ENCODE measurements at places on chromosomes 6 and 20.

GRCh38 chr20:10412591-10413408, 21.2 kb downstream of the MKKS start:
- no peak for DNase-seq

GRCh38 chr6:3965071-3965718, 113.7 kb downstream of the FAM217A start:
- no peak for DNase-seq

DNA sequence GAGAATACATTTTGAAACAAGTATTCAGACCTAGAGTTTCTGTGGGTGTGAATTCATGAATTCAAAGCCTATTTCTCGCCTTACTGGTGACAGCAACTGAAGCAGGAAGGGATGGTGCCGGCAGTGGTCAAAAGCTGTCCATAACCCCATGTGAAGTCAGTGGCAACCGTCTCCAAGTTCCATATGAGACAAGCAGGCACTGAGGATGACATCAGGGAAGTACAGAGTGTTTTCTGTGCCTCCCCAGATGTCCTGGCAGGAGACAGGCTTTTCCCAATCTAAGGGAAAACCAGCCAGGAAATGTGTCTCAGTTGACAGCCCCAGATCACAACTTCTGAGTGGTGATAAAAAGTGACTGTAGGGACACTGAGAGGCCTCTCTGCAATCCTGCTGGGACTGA, 66.6 kb downstream of the HIVEP2 start:
- DNase-seq = no peak

GRCh38 chr6:74607468-74607867, 598.4 kb downstream of the COL12A1 start:
- no peak for DNase-seq

DNA sequence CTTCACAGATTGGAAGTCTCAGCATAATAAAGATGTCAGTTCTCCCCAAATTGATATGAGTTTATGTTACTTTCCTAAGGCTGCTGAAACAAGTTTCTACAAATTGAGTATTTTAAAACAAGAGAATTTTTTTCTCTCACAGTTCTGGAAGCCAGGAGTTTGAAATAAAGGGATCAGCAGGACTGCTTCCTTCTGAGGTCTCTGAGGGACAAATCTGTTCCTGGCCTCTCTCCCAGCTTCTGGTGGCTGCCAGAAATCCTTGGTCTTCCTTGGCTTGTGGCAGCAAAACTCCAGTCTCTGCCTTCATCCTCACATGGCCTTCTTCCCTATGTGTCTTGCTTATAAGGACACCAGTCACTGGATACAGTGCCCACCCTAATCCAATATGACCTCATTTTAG, 136.1 kb downstream of the TFAP2A start:
- no peak for DNase-seq

GRCh38 chr6:1963596-1963995, 281.8 kb downstream of the GMDS start:
- no peak for DNase-seq

- DNase-seq = no peak
Observed at GRCh38 chr20:61654726-61655125, 402.7 kb downstream of the CDH4 start.

DNA sequence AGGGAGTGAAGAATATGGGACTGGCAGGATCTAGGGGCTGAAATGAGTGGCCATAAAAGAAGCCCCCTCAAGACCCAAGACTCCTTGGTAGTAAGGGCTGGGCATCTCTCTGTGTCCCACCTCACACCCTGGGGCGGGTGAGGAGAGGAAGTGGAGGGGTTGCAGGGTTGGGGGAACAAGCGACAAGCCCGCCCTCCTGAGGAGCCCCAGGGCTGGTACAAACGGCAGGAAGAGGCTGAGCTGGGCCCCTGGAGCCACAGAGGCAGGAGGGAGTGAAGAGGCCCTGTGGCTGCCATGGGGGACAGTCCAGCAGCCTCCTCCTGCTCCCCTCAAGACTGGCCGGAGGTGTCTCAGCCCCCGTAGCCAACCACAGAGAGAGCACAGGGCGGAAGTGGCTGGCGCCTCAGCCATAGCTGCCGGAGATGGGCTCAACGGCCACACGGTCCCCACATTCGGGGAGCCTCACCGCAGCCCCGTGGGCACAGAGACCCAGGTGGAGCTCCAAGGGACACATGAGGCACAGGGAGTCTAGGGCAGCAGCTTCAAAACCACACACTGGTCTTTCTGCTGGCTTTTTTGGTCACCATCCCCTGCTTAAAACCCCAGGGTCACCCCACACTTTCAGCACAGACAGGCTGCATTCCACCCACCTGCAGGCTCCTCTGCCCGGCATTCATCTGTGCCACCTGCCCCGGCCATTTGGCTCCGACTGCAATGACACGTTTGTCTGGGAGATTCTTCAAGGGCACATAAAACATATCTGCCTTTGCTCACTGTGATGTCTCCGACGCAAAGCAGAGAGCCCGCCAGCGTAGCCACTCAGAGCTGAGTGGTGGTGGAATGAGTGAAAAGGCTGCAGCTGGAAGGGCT, 524 bp downstream of the C20orf203 start:
- peak; percentile 32 for DNase-seq

DNA sequence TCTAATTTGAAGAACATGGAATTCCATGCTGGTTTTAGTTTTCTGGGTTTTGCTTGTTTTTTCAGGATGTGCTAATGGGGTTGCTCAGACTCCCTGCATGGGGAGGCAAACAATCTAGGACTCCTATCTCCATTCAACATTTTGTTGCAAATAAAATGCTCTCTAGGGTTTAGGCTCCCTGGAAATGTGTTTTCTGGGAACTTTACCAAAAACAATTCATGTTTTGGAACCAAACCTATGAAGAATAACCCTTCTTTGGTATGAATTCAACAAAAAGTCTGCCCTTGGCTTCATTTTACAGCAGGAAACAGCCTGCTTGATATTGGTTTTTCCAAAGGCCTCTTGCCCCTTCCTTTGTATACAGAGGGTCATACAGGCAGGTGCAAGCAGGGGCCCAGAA, 217.7 kb downstream of the FOXA2 start:
- DNase-seq = no peak

DNA sequence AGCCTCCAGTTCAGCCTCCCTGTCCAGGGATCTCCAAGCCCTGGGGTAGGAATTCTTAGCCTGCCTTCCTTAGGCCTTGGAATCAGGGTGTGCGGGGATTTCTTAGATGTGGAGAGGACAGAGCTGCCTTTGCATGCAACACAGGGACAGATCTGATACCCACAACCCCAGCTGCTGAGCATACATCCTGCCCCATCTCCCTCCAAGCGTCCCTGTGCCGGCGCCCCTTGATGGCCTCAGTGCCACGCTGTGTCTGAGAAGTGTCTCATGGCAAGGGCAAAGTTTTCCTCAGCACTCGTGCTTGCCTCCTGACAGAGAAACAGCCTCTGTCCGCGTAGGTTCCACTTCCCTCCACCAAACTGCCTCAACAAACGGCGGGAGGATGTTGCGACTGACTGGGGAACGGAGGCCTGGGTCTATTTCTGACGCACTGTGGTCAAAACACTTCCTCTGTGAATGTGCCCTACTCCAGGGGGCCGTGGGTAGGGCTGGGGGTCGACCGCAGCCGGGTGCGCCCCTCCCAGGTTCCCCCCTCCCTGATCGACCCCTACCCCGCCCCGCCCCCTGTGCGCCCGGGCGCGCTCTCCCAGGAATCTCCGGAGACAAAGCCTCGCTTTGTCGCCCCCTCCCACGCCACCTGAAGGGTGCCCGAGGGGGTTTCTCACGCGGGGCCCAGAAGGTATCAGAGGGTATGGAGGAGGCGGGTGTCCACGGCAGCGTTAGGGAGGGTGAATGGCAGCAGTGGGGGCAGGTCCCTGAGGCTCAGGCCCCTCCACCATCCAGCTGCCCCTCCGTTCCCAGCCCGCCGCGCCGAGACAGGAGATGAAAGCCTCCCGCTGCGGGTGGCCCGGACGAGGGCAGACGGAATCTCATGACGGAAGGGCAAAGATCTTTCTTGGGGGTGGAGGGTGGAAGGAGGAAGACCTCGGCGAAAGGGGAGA, 806 bp downstream of the MICAL1 start:
- peak; percentile 69 for DNase-seq

DNA sequence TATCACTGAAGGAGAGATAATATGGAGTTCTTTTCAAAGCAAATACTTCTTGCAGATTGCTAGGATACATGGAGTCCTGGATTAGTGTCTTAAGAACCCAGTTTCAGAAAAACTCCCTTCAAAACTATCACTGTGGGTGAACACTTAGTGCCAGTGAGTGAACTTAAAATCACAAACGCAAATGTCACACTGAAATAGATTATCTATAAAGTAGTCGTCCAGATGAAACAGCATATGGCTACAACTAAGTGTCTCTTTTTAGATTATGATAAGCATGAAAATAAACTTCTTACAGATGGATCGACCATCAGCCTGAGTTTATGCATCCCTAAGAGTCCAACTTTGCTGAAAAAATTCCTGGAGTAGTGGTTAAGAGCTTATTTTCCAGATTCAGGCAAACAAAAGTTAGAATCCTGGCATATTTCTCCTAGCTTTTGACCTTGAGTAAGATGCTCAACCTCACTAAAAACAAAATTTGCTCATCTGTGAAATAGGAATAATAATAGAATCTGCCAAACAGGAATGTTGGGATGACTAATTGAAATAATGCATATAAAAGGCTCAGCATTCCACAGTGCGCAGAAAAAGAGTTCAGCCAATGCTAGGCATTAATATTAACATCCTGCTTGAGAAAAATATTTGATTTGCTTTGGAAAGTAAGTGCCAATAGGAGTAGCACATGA, 70.4 kb downstream of the DOK5 start:
- no peak for DNase-seq

DNA sequence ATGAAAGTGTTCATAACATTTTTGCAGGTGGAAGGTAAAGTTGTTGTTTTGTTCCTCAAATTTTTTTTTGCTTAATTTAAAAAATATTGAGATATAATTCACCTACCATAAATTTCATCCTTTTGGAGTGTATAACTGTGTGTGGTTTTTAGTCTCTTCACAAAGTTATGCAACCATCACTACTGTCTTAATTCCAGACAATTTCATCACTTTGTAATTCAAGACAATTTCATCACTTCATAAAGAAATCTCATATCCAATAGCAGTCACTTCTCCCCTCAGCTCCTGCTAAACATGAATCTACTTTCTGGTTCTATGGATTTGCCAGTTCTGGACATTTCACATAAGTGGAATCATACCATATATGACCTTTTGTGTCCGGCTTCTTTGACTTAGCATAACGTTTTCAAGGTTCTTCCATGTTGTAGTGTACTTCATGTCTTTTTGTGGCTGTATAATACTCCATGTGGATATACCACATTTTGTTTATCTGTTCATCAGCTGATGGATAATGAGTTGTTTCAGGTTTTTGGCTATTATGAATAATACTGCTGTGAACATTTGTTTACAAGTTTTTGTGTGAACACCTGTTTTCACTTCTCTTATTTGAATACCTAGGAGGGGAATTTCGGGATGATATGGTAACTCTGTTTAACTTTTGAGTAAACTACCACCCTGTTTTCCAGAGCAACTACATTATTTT, 18.8 kb downstream of the ZFAND3 start:
- DNase-seq = no peak

GRCh38 chr6:143535189-143535614, 23.7 kb upstream of the FUCA2 start:
- DNase-seq = no peak

DNA sequence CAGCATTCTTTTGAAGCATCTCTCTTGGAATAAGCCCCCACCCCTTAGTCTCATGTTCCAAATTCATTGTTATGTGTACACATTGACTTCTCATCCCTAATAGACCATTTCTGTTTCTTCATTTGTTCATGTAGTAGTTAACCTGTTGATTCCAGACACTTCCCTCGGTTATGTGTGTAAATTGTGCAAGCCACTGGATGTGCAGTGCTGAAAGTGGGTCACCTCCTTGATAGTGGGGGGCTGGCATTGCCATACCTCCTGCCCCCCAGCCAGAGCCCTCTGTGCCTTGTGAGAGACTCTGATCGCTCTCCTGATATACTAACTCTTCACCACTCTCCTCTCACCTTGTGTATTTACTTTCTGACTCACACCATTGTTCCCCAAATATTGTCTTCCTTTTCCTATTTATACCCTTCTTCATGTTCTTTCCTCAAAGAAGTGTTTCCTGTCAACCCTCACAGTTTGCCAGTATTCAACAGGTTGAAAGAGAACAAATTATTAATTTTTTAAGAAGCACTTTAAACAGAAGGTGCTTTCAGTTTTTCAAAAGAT, 59.0 kb downstream of the HIVEP1 start:
- DNase-seq = no peak

GRCh38 chr6:35687658-35688604, 784 bp downstream of the FKBP5 start:
- peak; percentile 1 for DNase-seq

DNA sequence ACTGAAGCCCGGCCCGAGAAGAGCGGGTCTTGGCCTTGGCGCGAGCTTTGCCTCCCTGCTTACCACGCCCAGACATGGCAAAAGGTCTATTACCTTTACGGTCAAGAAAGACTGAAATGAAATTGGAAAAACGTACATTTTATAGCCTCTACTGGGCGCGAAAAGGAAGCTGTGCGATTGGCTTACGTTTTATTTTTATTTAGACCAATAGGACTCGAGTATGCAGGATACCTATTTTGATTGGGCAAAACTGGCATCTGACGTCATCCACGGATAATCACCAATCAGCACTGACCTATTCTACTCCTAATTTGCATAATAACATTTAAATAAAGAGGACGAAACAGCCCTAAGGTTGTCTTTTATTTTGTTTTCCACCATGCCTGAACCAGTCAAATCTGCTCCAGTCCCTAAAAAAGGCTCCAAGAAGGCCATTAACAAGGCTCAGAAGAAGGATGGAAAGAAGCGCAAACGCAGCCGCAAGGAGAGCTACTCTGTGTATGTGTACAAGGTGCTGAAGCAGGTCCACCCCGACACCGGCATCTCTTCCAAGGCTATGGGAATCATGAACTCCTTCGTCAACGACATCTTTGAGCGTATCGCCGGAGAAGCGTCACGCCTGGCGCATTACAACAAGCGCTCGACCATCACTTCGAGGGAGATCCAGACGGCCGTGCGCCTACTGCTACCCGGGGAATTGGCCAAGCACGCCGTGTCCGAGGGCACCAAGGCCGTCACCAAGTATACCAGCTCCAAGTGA, 97.4 kb downstream of the OR2B2 start:
- DNase-seq = no peak
